ENCODE measurements at places on chromosomes 16 and 17.
A peak's percentile ranks its signal among the peaks of the same experiment; 100 is the strongest.

DNA sequence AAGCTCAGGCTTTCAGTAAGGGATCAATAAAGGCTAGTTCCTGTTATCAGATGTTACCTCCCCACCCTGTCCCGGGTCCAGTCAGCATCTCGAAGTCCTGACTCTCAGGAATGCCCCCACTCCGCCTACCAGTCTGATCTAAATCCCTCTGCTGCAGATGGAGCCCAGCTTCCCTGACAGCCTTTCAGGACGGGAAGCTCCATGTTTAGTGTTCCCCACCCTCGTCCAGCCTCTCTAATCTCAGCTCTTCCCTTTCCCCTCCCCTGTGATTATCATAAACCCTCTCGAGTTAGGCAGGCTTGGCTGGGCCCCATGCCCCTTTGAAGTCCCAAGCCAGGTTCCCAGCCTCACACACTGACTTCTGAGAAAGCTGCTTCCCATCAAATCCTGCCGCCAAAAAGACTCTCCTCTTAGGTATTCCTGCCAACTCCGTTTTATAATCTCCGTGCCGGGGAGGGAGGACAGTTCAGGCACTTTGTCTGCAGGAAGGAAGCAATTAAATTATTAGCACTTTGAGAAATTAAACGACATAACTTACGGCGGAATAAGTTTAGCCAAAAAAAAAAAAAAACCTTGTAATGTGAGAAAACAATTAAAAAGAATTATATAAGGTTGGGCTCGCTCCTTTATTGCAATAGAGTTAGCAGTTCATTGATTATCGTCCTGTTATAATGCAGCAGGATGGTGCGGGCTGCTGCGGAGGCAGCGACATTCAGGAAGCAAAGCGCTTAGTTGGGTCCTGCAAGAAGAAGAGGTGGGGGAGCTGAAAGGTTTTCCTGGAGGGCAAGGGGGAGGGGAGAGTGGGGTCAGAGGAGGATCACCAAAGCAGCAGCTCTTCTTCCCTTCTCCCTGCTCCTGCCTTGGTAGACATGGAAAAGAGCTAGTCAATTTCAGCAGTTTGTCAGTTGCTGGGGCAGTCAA is 16.8 kb upstream of the ETV4 start:
- DNase-seq: no peak

GRCh38 chr16:87492291-87492630 is 563 bp downstream of the ZCCHC14 start:
- DNase-seq: no peak

- no peak for DNase-seq
Observed at GRCh38 chr17:75645501-75645888, 12.3 kb downstream of the SMIM5 start.

DNA sequence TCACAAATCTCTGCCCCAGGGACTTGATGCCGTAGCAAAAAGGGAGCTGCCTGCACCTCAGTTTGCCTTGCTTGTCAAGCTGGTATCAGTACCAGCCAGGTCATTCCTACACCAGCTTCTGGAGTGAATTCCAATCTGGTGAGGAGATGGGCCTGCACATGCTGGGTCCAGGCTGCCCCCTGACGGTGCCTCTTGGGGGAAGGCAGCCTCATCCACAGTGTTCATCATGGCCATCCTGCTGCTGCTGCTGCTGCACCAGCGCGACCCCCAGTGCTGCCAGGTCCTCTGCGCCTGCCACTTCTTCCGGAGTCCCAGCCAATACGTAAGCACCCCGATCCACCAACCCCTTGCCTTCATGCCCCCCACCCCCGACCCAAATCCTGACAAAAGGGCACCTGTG is 8.3 kb downstream of the MRPL27 start:
- no peak for DNase-seq

DNA sequence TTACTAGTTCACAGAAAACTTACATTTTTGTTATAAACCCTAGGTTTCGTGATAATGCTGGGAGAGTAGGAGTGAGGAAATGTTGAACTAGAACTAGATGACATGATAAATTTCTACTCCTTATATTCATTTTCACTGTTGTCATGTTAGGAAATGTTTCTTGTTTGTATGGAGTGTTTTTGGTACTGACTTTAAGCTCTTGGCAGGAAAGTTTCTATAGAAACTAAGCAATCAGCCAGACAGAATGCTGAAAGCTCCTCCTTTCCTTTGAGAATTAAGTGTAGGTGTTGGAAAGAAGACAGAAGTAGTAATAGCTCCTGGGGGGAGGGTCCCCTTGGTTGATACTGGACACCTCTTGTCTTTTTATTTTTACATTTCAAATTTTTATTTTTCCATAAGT is 309.8 kb downstream of the MAP2K4 start:
- DNase-seq: no peak

DNA sequence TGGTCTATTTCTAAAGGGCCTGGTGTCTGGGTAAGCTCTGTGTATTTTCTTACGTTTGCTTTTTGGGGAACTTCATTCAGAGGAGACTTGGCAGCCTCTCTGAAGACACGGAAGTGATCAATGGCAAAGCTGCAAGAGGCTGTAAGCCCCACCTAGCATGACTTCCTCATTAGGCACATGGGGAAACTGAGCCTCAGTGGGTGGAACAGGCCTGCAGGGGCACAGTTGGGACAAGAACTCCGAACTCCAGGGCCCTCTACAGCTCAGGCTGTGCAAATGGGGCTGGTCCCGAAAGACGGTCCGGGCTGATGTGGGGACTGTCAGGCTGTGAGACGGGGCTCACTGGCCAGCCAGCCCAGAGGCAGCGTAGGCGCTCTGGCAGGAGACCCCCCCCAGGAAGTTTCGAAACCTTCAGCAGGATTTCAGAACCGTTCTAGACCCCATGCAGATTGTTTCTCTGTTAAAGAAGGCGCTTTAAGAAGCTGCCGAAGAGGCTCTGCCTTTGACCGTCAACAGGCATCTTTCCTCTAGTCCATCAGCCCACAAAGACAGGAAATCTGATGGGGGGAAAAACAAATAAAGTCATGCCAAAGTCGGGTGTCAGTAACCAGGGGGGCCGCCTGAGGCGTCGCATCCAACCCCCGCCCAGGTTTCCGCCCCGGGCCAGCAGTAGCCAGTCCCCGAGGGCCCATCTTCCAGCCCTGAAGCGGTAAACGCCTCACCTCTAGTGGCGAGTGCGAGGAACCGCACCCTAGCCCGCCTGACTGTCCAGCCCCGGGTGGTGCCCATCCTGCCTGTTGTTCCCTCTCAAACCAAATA is 79.8 kb upstream of the TBC1D3K start:
- DNase-seq: peak; percentile 16

DNA sequence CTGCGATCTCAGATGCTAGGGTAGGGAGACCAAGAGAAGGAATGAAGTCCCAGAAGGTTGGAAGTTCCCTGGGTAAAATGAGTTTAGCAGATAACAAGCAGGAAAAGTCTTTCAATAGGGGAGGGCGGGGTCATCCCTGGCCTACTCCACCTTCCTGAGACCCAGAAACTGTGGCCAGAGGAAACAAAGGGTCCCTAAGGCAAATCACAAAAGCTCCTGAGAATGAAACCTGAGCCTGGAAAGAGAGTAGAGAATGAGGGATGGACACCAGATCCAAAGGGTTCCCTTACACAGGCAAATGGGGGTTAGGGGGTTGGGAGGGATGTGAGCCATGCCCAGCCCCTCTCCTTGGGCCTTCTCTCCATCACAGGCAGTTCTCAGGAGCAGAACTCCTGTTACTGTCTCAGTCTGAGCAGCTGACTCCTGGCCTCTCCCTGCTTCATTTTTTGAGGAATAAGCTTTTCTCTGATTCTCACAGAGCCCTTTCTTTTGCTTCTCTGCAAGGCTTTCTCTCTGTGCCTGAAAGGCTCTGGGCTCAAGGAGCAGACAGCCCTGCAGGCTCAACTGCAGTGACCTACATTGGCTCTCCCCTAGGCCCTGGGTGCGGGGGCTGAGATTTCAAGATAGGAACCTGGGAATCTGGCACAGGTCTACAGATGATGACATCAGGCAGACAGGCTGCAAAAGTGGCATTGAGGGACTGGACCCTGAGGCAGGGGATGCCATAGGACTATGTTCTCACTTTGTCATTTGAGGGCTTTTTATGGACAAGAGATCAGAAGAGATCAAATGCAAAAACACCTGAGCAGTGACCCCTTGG is 9.8 kb upstream of the NR1D1 start:
- no peak for DNase-seq

DNA sequence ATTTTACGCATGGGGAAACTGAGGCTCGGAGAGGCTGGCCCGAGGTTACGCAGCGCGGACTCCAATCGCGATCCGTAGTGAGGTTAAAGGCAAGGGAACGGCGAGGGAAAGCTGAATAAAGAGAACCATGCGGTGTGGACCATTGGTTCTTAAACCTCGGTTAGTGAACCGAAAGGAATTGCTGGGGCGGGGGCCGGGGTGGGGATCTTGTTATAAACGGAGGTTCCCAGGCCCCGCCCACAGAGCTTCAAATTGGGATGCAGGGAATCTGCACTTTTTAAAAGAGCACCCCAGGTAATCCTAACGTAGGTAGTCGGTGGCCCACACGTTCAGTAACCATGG is 524 bp downstream of the IQCK start:
- no peak for DNase-seq

DNA sequence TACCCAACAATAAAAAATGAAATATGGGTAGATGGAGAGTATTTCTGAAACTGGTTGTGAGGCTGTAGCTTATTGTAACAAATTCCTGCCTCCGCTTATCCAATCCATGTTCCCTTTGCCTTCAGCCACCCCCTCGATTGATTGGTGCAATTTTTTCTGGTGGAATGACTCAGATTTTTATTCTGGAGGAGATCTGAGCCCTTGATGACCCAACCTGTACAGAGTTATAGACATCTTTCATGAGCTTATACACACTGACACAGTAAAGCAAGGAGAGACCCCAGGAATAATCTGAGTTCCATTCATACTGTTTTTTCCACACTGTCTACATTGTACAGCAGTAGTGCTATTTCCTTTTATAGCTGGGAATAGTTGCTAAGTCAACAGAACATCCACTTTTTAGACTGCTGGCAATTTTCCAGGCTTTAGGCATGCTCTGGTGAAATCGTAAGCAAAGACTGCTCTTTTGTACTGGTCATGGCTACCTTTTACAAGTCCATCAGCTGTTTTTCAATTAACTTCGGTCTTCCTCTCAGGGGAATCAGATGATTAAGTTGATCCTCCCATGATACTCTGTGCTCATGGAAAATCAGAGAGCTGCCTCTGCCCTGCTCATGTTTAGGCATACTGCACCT is 30.1 kb downstream of the CCL4 start:
- DNase-seq: peak; percentile 0

GRCh38 chr17:33804401-33804800 is 450.7 kb upstream of the CCL2 start:
- no peak for DNase-seq

DNA sequence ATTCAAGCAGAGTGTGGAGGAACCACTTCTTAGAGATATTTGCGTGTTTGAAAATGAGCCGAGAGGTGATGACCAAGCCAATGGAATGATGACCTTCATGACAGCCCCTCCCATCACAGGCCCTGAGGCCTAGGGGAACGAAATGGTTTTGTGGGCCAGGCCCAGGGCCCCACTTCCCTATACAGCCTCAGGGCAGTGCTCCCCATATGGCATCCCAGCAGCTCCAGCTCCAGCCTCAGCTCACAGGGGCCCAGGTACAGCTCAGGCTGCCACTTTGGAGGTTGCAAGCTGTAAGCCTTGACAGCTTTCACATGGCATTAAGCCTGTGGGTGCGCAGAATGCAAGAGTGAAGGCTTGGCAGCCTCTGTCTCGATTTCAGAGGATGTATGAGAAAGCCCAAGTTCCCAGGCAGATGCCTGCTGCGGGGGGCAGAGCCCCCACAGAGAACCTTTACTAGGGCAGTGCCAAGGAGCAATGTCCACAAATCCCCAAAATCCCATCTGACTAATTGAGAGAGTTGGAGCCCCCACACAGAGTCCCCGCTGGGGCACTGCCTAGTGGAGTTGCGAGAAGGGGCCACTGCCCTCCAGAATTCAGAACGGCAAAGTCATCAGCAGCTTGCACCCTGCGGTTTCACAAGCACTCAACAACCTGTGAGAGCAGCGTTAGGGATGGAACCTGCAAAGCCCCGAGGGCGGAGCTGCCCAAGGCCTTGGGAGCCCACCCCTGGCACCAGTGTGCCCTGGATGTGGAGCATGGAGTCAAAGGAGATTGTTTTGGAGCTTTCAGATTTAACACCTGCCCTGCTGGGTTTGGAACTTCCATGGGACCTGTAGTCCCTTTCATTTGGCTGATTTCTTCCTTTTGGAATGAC is 21.2 kb downstream of the CHMP6 start:
- DNase-seq: no peak

DNA sequence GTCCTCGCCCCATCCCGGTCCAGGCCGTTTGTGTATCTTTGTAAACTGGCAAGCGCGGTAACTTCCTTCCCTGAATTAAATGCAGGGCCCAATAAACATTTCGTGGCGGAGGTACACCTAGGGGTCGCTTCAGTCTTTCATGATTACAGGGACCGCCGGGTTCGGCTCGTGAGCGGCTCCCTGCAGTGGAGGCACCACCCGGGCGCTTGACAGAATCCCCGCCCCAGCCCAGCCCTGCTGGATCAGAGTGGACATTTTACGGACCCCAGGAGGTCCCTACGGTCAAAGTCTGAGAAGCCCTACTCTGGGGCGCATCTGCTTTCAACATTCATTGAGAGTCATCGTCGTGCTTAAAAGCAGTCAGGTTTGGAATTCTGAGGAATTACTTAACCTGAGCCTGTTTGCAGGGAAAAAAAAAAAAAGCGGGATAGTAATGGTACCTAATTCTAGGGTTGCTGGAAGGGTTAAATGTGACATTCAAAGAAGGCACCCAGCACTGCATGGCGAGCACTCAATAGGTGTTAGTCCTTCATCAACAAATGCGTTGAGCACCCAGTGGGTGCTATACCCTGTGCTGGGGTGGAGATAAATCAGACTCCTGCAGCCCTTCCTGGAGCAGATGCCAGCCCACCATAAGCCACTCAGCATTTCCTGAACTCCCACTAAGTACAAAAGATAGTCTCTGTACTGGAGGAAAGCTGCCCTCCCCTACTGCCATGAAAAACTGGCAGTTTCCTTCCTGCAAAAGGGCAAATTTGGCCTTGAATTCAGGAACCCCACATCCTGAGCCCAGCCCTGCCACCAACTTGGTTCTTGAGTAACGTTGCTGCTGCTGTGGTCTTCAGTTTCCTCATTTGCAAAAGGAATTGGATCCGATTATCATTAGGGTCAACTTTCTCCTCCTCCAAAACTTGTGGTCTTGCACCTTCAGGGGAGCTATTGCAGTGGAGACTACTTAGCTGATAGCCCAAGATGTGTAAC is 658 bp upstream of the DUSP3 start:
- no peak for DNase-seq

GRCh38 chr17:47774987-47775580 is 42.0 kb downstream of the TBX21 start:
- no peak for DNase-seq

- DNase-seq: no peak
Observed at GRCh38 chr16:56600398-56600999, 7.9 kb upstream of the MT2A start.

GRCh38 chr17:57862694-57863667 is 13.1 kb upstream of the MRPS23 start:
- DNase-seq: no peak

GRCh38 chr16:22213801-22214200 is 7.7 kb downstream of the EEF2K start:
- no peak for DNase-seq

All from fibroblast of skin of left quadriceps (primary cell).